ENCODE measurements at places on chromosomes 3 and 15. TPM values are rescaled to one million over a fixed set of nuclear protein-coding genes. Genes with fewer than 3 reads are reported as not detected.

DNA sequence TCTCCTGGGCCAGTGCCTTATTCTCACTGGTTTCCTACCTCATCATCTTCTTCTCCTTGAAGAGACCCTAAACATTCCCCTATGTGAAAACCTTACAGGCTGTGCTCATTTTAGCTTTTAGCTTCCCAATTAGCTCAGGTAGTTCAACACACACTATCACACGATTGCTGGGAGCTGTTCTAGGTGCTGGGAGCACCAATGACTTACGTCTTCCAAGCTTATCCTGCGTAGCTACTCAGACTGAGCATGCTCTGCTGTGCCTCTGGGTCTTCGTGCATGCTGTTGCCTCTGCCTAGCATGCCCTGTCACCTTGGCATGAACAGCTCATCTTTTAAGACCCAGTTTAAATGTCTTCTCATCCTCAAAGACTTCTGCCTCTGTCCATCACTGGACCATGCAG lies 55.7 kb upstream of the APEH start:
- H3K4me1 ChIP-seq: no peaks in the 10 kb centered on the region
- H3K4me3 ChIP-seq: no peak overlapping the region
- no peaks in the 10 kb centered on the region for H3K36me3 ChIP-seq
- no peak for DNase-seq

- H3K36me3 ChIP-seq: no peaks in the 10 kb centered on the region
- no peak for DNase-seq
- H3K4me3 ChIP-seq: no peak overlapping the region
- H3K27ac ChIP-seq: no peak overlapping the region
- H3K27me3 ChIP-seq: peaks cover 8% of the 10 kb centered on the region
These were observed 52.0 kb upstream of the ATG7 start for GRCh38 chr3:11220230-11220629.

GRCh38 chr15:48084759-48085590 lies 35.8 kb upstream of the SLC24A5 start:
- no peak overlapping the region for H3K27ac ChIP-seq
- no peaks in the 10 kb centered on the region for H3K27me3 ChIP-seq
- no peaks in the 10 kb centered on the region for H3K4me1 ChIP-seq
- no peaks in the 10 kb centered on the region for H3K36me3 ChIP-seq
- no peak overlapping the region for H3K4me3 ChIP-seq
- peak; percentile 84 for DNase-seq

UPK1B gene
- 2.1 TPM for polyA plus RNA-seq

DNA sequence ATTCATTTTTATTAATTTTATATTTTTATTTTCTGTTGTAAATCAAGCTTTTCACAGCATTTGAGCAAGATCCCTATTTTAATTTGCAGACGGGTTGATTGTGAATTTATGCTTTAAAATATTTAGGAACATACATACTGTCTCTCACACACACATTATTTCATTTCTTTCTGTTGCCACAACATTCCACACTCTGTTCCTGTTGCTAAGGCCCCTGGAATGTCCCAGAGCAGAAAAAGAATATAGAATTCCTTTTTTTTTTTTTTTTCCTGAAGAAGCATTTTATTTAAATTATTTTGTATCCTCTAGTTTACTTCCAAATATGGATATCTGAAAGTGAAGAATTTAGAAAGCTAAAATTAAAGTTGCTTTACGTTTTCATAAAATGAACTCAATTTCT lies 36.8 kb upstream of the SCAANT1 start:
- peaks cover 17% of the 10 kb centered on the region for H3K4me1 ChIP-seq
- no peak overlapping the region for H3K27ac ChIP-seq
- no peaks in the 10 kb centered on the region for H3K27me3 ChIP-seq

DNA sequence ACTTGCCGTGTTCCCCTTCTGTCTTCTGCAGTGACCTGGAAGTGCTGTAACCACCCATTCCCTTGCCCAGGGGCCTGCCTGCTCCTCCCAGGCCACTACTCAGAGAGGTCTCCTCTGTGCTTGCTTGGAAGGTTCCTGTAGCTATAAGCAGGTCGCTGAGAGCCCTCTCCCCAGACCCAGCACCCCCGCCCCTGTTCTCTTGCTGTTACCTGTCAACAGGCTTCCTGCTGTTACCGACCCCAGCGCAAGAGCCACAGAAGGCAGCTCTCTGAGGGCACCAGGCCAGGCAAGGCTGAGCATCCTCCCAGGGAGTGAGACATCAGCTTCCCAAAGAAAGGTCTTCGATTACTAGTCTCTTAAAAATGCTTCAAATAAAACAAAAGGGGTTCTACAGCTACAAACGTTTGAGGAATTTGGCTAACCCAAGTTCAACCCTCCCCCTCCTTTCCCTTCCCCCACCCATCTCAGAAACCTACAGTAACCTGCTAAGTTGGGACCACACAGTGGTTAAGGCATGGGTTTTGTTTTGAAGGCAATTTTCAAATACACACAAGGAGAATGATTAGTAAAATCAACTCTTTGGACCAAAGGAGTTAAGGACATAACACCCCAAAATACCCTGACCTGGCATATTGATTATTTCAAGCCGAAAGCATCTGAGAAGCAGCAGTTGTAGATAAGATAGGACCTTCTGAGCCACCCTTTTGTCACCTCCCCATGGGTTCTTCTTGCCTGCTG lies 74.9 kb upstream of the MFGE8 start:
- no peak overlapping the region for H3K27ac ChIP-seq
- no peak overlapping the region for H3K4me3 ChIP-seq
- H3K36me3 ChIP-seq: no peaks in the 10 kb centered on the region
- DNase-seq: no peak

NUSAP1 gene
- polyA plus RNA-seq: 3.7 TPM

NOX5 gene
- 0.08 TPM for polyA plus RNA-seq

DNA sequence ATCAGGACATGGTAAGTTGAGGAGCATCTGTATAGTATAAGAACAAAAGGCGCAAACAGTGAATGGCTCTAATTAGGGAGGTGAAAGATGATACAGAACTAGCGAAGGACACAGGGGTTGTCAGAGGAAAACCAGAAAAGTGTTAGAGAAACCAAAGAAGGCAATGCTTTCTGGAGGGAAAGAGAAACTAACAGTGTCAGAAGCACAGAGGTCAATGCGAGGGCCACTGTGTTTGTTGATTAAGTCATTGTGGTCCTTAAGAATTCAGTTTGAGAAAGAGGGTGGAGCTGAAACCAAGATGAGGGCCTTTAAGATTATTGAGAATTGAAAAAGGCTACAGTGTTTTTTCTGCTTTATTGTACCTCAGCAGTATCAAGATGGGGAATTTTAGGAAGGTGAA lies 28.8 kb downstream of the ATG7 start:
- DNase-seq: no peak
- H3K27me3 ChIP-seq: no peaks in the 10 kb centered on the region
- no peak overlapping the region for H3K4me3 ChIP-seq
- no peak overlapping the region for H3K27ac ChIP-seq
- peaks cover 5% of the 10 kb centered on the region for H3K4me1 ChIP-seq

DNA sequence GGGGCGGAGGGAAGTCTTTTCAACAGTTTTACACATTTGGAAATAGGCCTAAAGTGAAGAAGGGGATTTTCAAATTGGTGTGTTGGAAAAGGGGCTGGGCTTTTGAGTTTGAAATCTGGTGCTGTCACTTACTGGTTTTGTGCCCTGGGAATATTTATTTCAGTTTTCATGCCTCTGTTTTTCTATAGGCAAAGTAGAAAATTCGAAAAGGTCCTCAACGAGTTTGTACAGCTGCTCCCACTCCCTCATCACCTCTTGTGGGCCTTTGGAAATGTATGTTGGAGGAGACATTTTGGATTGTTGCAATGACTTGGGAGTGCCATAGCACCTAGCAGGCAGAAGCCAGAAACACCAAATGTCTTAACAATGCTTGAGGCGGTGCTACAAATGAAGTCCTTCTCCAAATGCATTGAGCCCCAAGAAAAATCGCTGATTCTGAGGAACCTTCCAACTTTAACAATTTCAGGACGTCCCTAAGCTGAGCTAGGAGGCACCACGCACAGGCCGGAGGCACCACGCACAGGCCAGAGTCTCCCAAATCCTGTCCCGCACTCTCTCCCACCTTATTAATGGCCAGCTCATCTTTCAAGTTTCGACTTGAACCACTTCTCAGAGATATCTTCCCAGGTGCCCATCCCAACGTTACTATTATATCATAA lies 639 bp upstream of the POLR2M start:
- DNase-seq: peak; percentile 21
- H3K4me1 ChIP-seq: peaks cover 8% of the 10 kb centered on the region
- peaks cover 2% of the 10 kb centered on the region for H3K36me3 ChIP-seq
- H3K27ac ChIP-seq: peak overlapping the region; percentile 80
- no peaks in the 10 kb centered on the region for H3K27me3 ChIP-seq

DNA sequence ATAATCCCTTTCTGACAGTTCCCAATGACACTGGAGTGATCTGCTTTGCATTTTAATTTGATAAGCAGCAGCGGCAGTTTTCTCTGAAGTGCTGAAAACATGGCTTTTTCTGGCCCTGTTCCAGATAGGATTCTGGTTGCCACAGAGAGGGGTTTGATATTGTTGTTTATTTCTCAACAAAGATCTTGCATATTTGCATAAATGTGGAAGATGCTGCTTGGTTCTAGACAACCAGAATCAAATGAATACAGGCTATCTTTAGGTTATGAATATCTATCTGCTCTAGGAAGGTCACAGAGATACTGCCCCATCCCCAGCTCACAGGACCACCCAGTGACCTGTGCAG lies 137.1 kb downstream of the ZNF609 start:
- H3K36me3 ChIP-seq: peaks cover 2% of the 10 kb centered on the region
- peak; percentile 71 for DNase-seq
- H3K27me3 ChIP-seq: no peaks in the 10 kb centered on the region

DNA sequence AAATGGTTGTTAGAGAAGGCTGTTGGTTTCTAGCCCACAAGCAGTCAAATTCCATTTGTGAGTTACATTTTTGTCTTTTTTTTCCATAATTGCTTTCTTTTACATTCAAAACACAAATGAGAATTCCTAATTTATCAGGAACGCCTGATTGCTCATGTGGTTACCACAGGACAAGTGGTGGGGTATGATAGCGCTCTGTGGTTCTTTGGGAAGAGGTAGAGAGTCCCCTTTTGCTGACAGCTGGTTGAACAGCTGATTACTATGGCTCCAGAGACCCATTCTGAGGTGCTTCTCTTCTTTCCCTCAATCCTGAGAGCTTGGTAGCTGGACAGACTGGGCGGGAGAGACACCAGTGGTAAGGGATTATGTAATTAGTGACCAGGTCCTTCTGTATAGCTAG lies 24.4 kb downstream of the CNOT10 start:
- H3K27ac ChIP-seq: no peak overlapping the region
- H3K36me3 ChIP-seq: peaks cover 5% of the 10 kb centered on the region
- DNase-seq: no peak
- no peaks in the 10 kb centered on the region for H3K4me1 ChIP-seq

GRCh38 chr15:96355568-96356187 lies 25.2 kb downstream of the NR2F2 start:
- no peaks in the 10 kb centered on the region for H3K4me1 ChIP-seq
- H3K27ac ChIP-seq: no peak overlapping the region
- H3K4me3 ChIP-seq: no peak overlapping the region
- peaks cover 6% of the 10 kb centered on the region for H3K27me3 ChIP-seq
- no peak for DNase-seq
- H3K36me3 ChIP-seq: no peaks in the 10 kb centered on the region

DNA sequence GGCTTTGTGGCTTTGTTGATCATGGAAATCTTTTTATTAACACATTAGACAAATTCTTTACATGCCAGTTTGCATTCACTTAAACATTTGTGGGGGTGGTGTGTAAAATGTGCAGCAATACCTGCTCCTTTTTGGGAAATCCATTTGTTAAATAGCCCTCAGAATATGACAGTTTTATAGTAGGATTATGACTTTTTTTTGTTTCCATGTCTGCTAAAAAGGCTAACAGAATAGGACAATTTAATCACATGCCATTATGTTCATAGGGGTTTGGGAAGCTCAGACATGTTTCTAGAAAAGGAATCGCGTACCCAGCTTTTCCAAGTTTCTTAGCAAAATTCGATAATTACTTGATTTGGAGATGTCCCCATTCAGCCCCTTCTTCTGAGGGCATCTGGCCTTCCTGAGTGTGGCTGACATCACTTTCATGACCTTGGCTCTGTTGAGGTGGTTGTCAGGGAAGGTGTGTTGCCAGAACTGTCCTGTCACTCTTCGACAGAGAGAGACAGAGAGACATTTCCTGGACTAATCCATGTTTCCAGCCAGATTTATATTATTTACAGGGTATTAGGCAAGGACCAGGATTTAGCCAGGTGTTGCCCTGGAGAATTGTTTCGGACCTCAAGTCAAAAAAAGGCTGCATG lies 126.4 kb downstream of the PTPRG start:
- H3K36me3 ChIP-seq: no peaks in the 10 kb centered on the region
- no peak for DNase-seq
- H3K27me3 ChIP-seq: no peaks in the 10 kb centered on the region
- no peak overlapping the region for H3K4me3 ChIP-seq
- H3K4me1 ChIP-seq: peaks cover 32% of the 10 kb centered on the region

SRGAP3 gene
- polyA plus RNA-seq: 1.2 TPM

GRCh38 chr3:160735826-160736225 lies 20.2 kb upstream of the PPM1L start:
- DNase-seq: no peak
- no peaks in the 10 kb centered on the region for H3K36me3 ChIP-seq
- H3K27ac ChIP-seq: no peak overlapping the region
- H3K4me3 ChIP-seq: no peak overlapping the region
- no peaks in the 10 kb centered on the region for H3K27me3 ChIP-seq
